Spinal cord (tissue), 10 donors: ENCODE measurements at places on chromosomes 2 and 18. TPM values are rescaled to one million over a fixed set of nuclear protein-coding genes. Genes with fewer than 3 reads are reported as not detected.
A peak's percentile ranks its signal among the peaks of the same experiment; 100 is the strongest.

DNA sequence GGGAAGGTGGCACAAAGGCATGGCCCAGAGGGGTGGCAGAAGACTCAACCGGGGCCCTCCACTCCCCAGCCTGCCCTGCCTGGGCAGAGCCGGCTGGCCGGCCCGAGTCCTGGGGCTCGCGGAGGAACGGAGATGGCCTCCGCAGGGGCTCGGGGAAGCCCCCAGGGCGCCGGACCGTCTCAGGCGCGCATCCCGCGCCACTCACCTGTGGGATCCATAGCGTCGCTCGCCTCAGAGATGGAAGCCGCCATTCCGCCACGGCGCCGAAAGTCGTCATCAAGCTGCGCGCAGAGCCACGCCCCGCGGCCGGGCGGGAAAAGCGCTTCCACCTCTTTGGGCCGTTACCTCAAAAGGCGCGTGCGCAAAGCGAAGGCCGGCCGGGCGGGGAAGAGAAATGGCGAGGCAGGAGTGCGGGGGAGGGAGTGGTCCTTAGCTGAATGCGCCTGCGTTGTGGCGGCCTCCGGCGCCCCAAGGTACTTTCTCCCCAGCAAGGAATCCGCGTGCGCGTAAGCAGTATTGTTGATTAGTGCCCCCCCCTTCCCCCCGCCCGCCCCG is at the start of gene SMPD4:
TSS of gene SMPD4 (minus strand) at position 278 of the 555 bp plus-strand sequence. CDS start 5,010 bp downstream, outside the sequence.
- peak; percentile 96 for DNase-seq

The EPHA4 gene
- 60.9 TPM for total RNA-seq

DNA sequence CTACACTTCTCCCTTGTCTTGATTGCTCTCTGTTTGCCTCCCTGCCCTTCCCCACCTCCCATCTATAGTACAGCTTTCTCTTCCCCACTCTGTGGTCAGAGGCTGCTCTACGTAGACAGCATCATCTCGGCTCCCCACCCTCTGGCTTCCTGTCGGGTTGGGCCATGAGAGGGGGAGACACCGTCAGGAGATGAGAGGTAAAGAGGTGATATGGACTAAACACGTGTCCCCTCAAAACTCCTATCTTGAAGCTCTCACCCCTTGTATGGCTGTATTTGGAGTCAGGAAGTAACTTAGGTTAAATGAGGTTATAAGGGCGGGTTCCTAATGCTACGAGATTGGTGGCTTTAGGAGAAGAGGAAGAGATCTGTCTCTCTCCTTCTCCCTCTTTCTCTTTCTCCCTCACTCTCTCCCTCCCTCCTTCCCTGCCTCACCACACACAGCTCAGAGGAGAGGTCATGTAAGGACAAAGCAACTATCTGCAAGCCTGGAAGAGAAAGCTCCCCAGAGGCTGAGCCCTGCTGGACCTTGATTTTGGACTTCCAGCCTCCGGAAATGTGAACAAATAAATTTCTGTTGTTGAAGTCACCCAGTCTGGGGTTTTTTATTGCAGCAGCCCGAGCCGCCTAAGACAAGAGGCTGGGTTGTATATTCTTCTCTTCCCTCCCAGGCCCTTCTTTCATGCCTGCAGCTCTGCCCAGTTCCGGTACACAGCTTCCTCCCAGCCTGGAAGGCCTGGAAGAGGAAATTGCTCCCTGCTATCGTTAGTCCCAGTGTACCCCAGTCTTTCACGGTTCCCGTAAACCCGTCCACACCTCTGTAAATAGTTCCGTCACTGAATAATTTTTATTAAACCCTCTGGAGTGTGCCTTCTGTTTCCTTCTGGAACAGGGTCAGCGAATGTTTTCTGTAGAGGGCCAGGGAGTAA is 138.0 kb downstream of the AKAIN1 start:
- no peak for DNase-seq

The HSBP1L1 gene
- 5.2 TPM for total RNA-seq

The TRIM43 gene
- total RNA-seq, result 0.59 TPM

GRCh38 chr2:43221124-43221762 is 5.2 kb downstream of the ZFP36L2 start:
- DNase-seq, result no peak

DNA sequence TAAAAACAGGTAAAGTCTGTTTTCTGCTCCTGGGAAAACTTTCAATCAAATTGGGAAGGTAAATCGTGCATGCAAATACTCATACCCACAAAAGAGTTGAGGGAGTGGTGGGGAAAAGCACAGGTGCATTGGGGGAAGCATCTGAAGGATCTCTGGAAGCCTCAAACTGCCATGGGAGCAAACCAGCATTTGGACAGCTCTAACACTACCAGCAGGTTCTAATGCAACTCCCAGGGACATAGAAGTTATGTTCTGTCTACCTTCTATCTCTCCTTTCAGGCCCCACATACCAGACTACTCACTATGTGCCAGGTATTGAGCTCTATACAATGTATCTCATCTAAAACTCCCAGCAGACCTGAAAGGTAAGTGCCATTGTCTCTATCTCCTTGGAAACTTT is 933.7 kb downstream of the NRXN1 start:
- DNase-seq, result no peak

DNA sequence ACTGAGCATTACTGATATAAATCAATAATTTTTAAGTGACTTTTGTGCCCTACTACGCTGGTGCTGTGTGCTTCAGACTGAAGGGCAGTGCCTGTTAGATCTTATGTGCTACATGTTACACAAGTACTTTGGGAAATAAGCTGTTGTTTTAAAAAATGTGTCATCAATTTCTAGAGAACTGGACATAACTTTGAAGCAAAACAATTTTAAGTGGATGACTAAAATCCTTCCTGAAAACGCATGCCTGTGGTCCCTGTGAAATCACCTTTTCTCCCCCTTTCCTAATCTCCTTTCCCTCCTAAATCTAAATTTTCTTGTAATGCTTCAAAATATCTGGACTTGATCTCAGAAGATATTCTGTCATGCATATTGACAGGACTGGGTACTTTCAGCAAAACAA is 7.1 kb upstream of the IL1RL1 start:
- DNase-seq, result no peak

The TUBB8B gene
- not detected for total RNA-seq
